Central memory CD8-positive, alpha-beta T cell (primary cell): ENCODE measurements at places on chromosomes 7 and 10.

GRCh38 chr7:98276241-98276761 is 5.2 kb upstream of the BRI3 start:
- DNase-seq, result no peak

- no peak for DNase-seq
These were observed 250.8 kb downstream of the CCDC3 start for GRCh38 chr10:12750526-12751201.

GRCh38 chr7:121796936-121797656 is 75.9 kb upstream of the PTPRZ1 start:
- DNase-seq, result no peak

- no peak for DNase-seq
These were observed 457.4 kb upstream of the GALNT17 start for GRCh38 chr7:70674571-70675010.

DNA sequence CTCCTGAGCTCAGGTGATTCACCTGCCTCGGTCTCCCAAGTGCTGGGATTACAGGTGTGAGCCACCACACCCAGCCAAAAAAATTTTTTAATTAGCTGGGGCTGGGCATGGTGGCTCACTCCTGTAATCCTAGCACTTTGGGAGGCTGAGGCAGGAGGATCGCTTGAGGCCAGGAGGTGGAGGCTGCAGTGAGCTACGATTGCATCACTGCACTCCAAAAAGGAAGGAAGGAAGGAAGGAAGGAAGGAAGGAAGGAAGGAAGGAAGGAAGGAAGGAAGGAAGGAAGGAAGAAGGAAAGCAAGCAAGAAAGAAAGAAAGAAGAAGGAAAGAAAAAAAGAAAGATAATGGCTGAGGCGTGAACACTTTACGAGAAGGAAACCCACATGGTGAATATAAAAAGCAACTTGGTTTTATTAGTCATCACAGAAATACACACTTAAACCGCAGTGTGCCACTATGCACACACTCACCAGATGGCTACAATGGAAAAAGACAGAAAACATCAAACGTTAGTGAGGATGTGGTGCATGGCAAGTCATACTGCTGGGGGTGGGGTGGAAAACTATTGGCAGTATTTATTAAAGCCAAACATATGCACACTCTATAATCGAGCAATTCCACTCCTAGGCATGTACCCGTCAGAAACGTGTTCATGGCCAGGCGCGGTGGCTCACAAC is 4.4 kb upstream of the CCL26 start:
- DNase-seq, result peak; percentile 58

GRCh38 chr10:47406870-47407691 is 23.0 kb upstream of the ZNF488 start:
- no peak for DNase-seq

DNA sequence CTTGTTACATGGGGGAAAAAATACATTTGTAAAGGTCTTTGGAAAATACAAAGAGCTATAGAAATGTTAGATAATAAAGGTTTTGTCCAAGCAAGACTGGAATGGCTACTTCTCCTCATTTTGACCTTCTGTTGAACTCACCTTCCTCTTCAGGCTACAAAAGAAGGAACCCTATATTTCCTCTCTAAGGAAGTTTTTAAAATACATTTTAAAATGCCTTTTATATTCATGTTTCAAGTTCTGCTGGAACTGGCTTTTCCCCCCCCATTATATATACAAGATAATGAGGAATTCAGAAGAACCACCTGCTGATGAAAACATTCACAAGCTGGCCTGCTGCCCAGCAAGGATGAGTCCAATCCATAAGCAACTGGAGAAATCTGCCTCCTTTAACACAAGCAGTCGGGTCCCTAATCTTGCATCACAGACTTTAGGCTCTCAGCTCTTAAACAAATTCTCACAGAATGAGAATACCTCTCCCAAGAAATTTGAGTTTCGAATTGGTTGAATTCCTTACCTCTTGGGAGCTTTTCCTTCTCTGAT is 44.6 kb downstream of the MTERF1 start:
- DNase-seq, result no peak

- no peak for DNase-seq
These were observed 57.7 kb downstream of the OSBPL3 start for GRCh38 chr7:24922099-24922773.

GRCh38 chr10:13146379-13146778 is 15.0 kb upstream of the MCM10 start:
- no peak for DNase-seq

DNA sequence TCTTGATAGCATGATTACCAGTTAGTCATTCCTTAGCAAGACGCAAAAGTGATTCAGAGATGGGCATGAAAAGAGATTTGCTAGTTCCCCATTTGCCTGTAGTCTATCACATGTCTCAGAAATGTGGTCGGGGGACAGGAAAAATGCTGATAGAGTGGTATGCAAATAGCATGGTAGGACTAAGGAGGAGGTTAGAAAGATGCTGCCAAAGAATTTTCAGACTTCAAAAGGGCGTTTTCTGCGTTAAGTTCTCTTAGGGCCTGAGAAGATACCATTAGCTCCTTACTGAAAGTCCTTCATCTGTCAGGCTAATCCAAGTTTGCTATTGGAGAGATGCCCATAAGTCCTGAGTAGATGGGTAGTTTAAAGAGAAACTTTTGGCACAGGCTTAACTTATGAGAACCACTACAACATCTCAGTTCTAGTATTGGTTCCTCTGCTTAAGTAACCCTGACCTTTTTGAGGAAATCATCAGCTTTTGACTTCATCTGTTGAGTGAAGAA is 2.7 kb downstream of the CALD1 start:
- no peak for DNase-seq

DNA sequence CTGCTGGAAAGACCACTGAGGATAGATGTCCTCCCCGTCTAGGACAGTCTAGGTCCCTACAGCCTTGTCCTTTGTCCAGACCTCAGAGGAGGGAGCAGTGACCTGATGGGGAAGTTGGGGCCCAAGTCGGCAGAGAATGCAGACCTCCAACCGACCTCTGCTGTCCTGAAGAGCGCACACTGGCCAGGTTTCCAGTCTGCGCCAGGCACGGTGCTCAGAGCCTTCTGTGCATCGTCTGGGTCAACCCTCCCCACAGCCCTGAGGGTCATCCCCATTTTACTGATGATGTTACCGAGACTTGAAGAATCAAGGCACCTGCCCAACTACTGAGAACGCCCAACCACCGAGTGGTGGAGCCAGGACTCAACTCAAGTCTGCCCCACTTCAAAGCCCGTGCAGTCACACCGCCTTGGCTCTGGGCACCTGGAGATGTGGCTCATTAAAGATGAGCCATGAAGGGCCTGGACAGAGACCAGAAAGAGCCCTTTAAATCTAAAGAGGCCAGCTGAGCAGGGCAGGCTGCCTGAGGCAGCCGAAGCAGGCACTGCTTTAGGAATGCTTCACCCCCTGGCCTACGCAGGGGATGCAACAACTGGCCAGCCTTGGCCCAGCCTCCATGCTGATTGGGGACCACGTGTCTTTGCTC is 4.4 kb downstream of the ITPRIP start:
- DNase-seq, result no peak

DNA sequence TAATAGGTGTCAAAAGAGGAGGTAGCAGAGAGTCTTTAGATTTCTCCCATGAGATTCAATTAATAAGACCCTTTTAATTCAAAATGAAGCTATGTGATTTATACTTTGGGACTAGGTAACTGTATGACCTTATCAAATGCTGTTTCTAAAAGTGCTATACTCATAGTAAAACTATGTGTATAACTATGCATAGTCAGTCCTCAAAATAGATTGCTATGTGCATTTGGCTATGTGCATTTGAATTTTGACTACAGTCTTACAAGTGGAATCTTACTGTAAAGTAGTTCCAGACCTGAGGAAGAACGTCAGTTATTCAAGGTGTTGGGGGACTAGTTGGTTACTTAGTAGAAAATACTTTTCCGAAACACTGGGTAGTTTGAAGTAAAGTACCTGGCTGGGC is 36.9 kb downstream of the ADD3 start:
- no peak for DNase-seq

- DNase-seq, result no peak
These were observed 120.6 kb upstream of the FRMD4A start for GRCh38 chr10:14451341-14451740.

- no peak for DNase-seq
These were observed 67.5 kb downstream of the CUX1 start for GRCh38 chr7:101884671-101885596.

- DNase-seq, result no peak
These were observed 23.3 kb downstream of the KIAA1549 start for GRCh38 chr7:138957753-138958390.

- no peak for DNase-seq
These were observed 55.5 kb upstream of the LHFPL3 start for GRCh38 chr7:104272767-104273384.

GRCh38 chr7:106618480-106618879 is 42.5 kb downstream of the CCDC71L start:
- DNase-seq, result no peak

GRCh38 chr10:114611617-114612016 is 46.5 kb downstream of the ABLIM1 start:
- no peak for DNase-seq

DNA sequence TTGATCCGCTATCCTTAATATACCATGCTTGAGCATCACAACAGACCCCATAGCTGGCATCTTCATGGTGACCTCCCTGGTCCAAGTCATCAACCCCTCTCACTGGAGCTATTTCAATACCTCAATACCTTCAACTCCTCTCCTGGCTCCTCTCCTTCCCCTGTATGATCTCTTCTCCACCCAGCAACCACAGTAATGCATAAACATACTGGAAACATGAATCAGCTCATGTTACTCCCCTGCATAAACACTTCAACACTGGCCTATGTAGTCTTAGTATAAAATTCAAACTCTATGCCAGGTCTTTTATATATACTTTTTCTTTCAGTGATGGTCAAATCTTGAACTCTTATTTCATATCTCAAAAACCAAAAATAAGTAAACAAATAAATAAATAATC is 31.8 kb upstream of the TMEM273 start:
- no peak for DNase-seq

- no peak for DNase-seq
These were observed 232.9 kb upstream of the GRB10 start for GRCh38 chr7:51015581-51015980.

DNA sequence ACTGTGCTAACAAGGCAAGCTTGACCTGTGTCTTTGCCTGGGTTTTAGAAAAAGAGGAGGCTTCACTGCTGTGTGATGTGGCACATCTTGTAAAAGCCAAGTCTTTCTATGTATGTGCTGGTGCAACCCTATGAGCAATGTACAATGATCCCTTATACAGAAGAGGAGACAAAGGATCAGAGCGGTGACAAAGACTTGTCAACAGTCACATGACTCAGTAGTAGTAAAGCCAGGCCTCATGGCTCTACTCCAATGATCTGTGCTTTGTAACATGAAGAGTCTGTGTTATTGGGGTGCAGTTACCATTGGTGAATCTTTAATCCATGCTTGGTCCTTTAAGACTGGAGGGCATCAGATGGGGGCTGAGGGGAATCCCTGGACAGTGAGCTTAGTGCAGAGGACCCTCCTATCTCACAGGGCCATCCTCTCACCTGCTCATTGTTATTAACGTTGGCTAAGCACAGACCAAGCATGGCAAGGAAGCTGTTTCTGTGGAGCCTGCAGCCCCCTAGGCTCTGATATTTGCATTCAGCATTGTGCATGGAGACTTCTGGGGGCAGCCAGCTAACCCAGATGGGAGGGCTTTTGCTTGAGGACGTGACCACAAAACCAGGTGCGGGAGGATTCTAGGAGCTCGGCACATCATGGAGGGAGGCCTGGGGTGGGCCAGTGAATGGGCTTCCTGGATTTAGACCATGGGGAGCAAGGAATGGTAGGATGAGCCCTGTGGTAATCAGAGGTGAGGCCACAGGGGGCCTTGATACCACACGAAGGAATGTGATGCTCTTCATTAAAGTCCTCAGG is 308.8 kb upstream of the ZNF32 start:
- DNase-seq, result peak; percentile 4

- no peak for DNase-seq
These were observed 96.4 kb upstream of the ZMIZ1 start for GRCh38 chr10:78972160-78972946.

DNA sequence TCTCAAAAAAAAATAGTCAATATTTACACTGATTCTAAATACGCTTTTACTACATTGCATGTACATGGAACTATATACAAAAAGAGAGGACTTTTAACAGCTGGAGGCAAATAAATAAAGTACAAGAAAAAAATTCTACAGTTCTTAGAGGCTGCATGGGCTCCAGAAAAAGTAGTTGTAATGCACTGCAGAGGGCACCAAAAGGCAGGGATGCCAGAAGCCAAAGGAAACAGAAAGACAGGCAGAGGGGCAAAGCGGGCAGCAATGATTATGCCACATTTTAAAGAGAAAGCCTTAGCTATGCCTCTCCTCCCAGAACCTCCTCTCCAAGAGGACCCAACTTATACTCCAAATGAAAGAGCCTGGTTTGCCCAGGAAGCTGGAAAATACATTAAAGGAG is 11.6 kb upstream of the ADCK2 start:
- no peak for DNase-seq

DNA sequence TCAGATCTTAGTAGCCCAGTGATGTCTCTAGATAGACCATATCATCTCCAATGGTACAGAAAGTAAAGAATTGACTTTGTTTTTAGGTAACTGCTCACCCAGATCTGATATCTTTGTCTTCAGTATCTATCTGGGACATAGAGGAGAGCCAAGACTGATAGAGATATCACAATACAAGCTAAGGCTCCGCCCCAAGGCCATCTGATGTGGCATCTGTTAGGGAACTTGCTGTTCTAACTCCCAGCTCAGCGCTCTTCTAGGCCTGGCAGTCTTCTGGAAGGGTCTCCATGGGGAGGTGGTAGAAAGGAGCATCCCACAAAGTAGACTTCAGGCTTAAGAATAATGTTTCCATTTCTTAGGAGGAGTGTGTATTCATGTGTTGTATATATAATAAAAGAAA is 88.4 kb upstream of the SAMD8 start:
- no peak for DNase-seq

DNA sequence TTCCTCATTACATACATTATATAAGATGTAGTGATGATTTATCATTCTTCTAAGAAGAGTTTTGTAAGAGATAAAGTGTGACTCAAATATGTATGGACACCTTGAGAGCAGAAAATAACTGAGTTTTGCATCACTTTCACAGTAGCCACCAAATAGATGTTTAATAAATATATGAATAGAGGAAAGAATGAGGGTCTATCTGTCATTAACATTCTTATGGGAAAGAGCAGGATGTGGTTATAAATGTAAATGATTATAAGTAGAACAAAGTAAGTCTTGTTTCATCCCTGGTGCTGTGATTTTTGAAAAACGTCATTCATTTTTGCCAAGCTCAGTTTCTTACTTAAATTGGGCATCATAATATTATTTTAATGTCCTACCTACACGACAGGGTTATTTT is 15.0 kb upstream of the CRPPA start:
- no peak for DNase-seq

- DNase-seq, result no peak
These were observed 7.9 kb downstream of the DLX6 start for GRCh38 chr7:97013134-97013844.

- DNase-seq, result no peak
These were observed 114.9 kb upstream of the PRSS58 start for GRCh38 chr7:142372727-142373126.

- no peak for DNase-seq
These were observed 48.3 kb downstream of the ABCB1 start for GRCh38 chr7:87552351-87552900.

GRCh38 chr10:78605800-78606350 is 462.9 kb upstream of the ZMIZ1 start:
- no peak for DNase-seq
